HFFc6 (cell line): ENCODE measurements at places on chromosomes 2 and 18.

DNA sequence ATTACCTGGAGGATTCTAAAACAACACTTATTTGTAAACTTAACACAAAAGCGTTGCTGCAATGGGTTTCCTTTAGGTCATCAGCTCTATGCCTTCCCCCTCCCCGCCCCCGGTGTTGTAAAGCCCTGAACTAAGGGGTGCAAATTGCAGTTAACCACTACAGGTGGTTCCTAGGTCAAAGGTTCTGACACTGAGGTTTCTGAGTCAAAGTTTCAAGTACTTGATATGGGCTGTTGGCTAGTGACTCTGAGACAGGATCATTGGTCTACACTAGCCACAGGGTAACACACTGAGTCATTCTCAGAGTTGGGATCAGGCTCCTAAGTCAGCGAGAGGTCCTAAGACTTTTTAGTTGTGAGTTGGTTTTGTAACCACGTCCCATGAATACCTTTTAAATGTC, 15.4 kb downstream of the IL1B start:
- DNase-seq, result no peak

GRCh38 chr2:57490741-57491140, 555.9 kb upstream of the VRK2 start:
- DNase-seq, result no peak

- no peak for DNase-seq
Measured at GRCh38 chr2:105882920-105883435, 138.3 kb downstream of the NCK2 start.

DNA sequence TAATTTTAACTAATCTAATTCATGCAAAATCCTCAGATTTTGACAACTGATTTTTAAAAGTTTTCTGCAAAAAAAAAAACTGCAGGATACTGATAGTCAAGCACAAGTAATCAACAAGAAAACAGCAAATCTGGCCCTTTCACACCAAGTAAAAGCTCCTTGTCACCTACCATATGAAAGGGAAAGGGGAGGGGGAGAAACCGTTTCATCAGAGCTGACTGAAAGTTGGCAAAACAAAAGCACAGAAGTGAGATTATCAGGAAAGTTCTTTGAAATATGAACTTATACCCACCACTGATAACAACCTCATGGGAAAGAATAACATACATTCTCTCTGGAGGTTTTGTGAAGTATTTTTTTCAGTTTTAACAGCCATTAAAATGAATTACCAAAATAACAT, 38.7 kb downstream of the ZNF521 start:
- no peak for DNase-seq

GRCh38 chr2:183597841-183598240, 473.6 kb downstream of the NUP35 start:
- DNase-seq, result no peak

DNA sequence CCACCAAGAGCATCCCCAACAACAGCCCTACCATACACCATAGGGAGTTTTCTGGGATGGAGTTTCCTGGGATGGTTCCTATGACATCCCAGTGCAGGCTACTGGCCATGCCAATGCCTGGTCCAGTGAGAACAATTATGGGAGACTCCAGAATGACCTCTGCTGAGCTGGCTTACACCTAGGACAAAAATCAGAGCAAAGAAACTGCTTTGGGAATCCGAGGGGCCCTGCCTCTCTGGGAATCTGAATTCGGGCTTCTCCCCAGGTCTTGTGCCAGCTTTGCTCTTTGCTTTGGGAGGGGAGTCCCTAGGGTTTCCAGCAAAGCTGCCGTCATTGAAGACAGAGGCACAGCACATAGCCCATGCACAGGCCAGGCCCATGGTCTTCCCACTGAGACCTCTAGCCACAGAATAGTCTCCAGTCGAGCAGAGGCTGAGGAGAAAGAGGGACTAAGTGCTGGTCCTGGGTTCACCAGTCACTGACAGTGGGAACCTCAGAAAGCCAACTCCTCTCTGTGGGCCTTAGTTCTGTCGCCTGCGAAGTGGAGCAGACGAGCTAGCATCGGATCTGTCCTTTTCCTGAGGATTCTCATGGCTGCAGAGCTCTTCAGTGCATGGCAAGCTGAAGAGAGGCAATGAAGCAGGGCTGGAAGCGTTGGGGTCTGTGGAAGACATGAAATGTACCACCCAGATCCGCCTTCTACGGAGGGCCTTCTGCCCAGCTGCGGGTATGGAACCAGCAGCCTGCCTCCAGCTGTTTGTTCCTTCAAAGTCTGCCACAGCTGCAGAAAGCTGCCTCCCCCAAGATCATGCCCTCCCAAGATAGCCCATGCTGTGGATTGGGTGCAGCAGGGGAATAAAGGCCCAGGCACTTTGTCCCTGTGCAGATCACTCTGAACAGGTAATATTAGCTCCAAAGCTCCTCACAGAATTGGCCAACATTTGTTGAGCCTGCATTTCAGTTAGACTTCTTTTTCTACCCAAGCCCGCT, 11.2 kb upstream of the LBH start:
- DNase-seq, result no peak
